ENCODE measurements at places on chromosomes 7 and 10.

- no peak for DNase-seq
Observed at GRCh38 chr7:147941381-147941780, 649.2 kb upstream of the C7orf33 start.

- DNase-seq = no peak
Observed at GRCh38 chr7:49255054-49255453, 330.7 kb downstream of the CDC14C start.

DNA sequence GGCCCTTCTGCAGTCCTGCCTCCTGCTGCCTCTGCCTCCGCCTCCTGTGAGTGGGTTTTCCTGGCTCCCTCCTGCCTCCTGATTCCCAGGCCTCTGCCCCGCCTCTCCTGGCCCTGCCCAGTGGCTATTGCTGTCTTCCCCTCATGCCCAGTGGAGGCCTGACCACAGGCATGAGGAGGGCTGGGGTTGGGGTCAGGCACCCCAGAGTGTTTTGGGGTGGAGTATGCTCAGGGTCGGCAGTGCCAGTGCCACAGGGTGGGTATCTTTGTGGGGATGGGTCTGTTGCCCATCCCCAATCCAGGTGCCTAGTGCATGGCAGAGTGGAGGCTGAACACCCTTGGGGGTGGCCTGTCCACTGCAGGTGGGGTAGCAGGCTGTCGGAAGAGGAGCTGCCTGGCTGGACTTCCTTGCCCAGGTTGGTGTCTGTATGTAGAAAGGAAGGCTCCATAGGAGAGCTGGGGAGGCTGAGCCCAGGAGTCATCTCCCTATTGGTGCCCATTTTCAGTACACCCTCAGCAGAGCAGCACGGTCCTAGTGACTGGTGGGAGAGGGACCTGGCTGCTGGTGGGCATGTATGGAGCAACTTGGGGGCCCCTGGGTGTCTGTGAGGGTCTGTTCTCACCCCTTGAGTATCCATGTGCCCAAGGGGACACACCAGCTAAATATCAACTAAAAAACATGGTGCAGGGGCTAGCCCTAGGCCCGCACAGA is 62.2 kb downstream of the ARHGAP22 start:
- no peak for DNase-seq

GRCh38 chr10:98328163-98328562 is 60.2 kb upstream of the LOXL4 start:
- no peak for DNase-seq

DNA sequence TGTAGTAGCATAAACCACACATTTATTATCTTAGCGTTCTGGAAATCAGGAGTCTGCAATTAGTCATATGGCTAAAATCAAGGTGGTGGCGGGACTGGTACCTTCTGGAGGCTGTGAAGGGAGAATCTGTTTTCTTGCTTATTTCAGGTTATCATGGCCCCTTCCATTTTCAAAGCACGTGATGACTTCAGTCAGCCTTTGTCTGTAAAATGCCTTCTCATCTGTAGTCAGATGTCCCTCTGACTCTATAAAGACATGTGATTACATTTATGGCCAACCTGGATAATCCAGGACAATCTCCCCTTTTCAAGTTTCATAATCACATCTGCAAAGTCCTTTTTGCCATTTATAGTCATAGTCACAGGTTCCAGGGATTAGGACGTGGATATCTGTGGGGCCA is 15.5 kb upstream of the ZNF248 start:
- no peak for DNase-seq

DNA sequence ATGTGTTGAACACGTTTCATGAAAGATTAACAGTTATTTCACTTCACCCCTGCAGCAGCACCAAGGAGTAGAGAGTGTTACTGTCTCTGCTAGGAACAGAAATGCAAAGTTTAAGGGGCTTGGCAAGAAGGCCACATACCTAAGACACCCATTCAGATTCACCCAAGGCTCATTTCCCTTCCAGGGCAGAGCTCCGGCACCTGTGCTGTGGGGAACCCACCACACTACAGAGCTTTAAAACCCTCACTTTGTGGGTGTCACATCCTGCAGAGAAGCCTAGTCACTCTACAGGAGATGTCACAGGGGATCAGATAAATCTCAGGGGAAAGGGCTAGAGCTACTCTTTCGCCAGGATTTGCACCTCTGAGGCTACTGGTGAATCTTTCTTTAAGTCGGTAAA is 176.1 kb upstream of the KLF6 start:
- DNase-seq = no peak

DNA sequence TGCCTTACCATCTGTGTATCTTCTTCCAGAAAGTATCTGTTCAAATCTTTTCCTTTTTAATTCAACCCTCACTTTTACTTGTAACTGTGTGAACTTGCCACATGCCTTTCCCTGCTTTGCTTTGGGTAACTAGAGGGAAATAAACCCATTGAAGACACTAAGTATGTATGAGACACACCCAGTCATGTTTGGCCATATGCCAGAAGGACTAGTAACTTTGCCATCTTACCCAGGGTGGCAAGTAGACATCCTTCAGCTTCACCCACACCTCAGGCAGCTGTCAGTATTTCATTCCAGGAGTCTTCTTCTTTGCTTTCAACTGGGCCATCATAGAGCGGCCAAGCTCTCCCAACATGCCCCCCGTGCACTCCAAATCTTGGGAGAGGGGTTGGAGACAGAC is 323.1 kb downstream of the TNS3 start:
- DNase-seq = no peak

GRCh38 chr7:136697271-136697670 is 171.2 kb upstream of the CHRM2 start:
- DNase-seq = no peak

GRCh38 chr7:43905209-43905946 is 1.0 kb downstream of the URGCP start:
- no peak for DNase-seq

DNA sequence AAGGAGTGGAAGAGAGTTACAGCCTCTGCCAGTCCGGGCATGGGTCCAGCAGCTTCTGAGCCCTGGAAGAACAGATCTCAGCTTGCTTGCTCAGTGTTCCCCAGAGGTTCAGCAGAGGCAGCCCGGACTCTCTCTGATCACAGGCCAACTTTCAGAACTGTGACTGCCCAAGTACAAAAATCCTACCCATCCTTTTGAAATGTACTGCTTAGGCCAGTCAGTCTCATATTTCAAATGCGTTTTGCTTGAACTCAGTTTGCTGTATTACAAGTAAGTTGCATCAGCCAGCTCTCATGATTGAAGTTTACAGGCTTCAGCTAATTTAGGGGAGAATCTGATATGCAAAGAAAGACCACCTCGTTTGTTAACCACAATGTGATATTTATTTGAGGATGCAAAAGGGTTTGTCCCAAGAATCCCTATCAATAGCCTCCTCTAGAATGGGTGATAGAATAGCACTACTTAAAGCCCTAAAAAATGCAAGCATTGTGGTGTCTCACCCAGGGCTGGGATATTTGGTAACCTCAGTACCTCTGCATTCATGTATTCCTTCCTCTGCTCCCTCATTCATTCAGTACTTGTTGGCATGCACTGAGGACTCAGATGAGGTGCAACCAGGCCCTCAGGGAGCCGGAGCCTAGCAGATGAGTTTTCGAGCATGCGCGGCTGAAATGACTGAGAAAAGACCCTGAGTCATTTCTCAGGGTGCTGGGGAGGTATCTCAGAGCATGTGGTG is 7.0 kb downstream of the AIMP2 start:
- no peak for DNase-seq

DNA sequence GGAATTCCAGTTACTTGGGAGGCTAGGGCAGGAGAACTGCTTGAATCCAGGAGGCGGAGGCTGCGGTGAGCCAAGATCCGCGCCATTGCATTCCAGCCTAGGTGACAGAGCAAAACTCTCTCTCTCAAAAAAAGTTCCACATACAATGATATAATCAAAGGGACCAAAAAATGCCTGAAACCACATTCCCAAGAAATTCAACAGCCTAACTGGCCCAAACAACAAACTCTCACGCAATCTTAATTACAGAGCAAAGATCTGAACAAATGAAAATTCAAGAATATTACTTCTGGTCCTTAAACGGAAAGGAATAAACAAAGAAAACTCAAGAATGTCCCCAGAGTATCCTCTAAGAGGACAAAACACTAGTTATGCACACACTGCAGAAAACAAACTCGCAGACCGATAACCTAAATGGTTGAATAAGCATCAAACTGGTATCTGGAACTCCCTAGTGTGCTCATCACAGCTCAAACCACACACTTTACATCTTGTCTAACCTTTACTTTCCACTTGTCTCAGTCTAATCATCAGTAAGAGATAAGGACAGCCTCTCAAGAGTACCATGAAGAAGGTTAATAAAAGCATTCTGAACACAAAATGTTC is 3.7 kb downstream of the OGA start:
- no peak for DNase-seq

DNA sequence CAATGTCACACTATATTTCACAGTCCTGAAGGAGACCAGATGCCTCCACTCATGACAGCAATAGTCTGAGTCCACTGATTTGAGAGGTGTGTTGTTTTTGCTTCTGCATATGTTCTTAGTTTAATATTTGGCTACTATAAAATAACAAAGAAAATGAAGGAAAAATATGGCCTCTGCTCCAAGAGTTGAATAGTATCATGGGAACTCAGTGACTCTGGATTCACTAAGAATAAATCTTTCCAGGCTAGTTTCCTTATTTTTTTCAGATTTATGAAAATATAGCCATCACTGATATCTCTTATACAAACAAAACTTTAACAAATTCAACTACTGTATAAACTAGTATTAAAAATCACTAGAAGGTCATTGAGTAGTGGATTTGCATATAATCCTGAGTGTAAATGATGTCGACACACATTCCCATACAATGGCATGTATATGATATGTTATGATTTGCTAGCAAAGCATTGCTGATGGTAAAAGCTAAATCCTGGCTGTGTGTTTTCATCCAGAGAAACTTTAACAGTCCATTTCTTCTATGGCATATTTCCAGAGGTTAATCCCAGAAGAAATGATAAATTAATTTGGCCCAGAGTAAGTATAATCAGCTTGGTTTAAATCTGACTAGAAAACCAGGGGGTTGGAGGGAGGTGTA is 66.0 kb upstream of the VIPR2 start:
- DNase-seq = no peak

- no peak for DNase-seq
Observed at GRCh38 chr7:113875224-113875623, 43.6 kb downstream of the PPP1R3A start.
